ENCODE measurements at places on chromosomes 4 and X.

DNA sequence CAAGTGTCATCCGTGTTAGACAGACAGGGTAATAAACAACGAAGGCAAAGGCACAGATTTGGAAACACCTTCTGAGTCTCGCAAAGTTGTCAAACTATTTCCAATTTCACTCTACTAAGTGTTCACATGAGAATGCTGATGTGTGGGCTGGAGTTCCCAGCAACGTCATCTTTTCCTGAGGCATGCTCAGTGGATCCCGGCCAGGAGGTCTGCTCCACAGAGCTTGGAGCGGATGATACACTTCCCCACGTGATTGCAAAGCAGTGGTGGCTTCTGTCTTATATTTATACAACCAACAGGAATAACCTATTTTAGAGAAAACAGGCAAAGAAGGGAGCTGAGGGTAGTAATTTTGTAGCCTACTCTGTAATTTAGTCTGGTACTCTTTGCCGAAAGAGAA lies 40.1 kb upstream of the PDK3 start:
- DNase-seq: no peak

GRCh38 chr4:72418458-72418857 lies 150.6 kb downstream of the ADAMTS3 start:
- DNase-seq: no peak

DNA sequence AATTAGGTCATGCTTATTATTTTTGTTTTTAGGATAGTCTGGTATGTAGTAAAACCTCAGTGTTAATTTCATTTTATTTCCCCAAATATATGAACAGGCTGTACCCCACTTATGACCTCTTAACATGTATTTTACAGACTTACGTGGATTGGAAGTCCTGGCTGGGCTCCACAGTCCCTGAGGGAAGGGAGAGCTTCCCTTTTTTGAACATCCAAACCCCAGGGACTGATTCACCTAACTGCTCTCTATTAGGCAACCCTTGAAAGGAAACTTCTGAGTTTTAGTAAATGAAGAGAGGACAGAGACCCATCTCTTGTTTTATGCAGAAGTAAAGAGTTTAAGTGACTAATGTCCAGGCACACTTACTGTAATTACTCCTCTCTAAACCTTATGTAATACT lies 233.1 kb upstream of the SPRY1 start:
- no peak for DNase-seq

DNA sequence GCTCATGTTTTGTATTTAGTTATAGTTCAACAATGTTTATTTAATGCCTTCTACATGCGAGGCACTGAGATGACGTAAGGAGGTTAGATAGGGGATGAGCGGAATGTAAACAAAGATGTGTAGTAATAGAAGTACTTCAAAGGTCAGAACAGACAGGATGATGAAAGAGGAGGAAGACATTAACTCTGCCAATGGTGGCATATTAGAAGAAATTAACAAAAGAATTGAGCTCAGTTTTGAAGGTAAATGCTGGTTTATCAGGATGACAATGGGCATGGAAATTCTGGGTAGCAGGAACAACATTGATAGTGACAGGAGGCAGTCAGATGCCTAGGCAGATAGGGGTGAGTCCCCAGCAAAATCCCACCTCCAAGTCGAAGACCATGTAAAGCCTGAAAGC lies 62.3 kb upstream of the PGRMC2 start:
- DNase-seq: no peak

DNA sequence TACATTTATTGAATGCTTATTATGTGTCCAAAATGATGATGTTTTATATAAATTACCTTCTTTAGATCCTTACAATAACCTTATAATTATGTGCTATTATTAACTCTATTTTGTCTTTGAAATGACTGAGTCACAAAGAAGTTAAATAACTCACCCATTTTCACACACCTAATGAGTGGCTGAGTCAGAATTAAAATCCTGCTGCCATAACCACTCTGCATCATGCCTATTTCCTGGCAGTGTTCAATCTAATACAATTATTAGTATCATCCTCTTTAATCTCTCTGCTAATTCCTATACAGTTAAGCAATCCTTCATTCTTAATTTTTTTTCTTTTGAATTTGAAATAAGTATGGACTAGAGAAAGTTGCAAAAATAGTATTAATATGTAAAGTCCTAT lies 342.9 kb downstream of the CFAP299 start:
- no peak for DNase-seq

DNA sequence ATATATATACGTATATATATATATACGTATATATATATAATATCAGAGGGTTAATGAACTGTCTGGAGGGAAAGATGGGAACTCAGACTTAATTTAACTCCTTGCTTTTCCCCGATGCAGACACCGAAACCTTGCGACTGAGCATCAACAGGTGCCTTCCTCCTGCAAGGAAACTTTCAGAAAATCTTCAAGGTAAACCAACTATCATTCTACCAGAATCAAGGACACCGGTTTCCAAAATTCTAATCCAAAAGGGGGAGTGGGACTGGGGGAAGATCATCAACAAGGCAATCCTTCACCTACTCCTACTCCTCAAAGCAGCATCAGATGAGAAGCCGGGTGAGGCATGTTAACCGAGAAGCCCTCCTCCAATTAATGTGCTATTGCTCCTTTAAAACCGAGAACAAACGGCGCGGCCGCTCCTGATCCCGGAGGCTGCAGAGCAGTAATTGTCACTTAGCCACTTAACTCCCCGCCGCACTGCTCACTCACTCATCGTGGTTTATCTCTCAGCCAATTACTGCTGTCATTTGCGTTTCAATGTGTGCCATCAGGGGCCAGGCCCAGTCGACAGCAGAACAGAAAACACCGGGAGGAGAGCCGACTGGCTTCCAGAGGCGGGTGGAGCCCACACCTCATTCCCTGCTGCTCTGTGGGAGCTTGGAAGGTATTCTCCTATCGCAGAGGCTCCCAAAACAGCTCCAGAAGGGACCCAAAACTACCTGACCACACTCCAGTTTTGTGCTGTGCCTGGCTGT lies 61.7 kb downstream of the MAML3 start:
- DNase-seq: no peak

GRCh38 chr4:46386570-46386969 lies 3.4 kb downstream of the GABRA2 start:
- no peak for DNase-seq

- DNase-seq: no peak
Observed at GRCh38 chr4:122663814-122664610, 43.1 kb upstream of the IL21 start.

GRCh38 chr4:39285853-39286252 lies 80.3 kb downstream of the RFC1 start:
- no peak for DNase-seq

- no peak for DNase-seq
Observed at GRCh38 chr4:58205446-58206235, 1095.5 kb upstream of the IGFBP7 start.

GRCh38 chrX:68647156-68647957 lies at the start of gene STARD8:
STARD8 (plus strand) TSS chrX:68647666; CDS start chrX:68647883, 217 bp downstream.
- DNase-seq: no peak

- DNase-seq: no peak
Observed at GRCh38 chrX:128287693-128288092, 235.5 kb upstream of the ACTRT1 start.

DNA sequence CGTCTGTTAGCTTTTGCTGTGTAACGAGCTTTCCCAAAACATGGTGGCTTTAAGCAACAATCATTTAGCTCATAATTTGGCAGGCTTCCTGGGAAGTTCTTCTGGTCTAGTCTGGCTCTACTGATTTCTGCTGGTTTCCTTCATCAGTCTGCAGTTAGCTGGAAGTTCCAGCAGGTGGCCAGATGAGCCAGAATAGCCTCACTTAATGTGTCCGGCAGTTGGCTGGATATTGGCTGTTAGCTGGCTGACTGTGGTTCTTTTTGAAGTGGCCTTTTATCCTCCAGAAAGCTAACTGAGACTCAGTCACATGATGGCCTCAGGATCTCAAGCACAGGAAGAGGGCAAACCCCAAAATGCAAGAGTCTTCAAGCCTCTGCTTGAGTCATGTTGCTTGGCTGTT lies 34.9 kb downstream of the FTHL17 start:
- no peak for DNase-seq

- no peak for DNase-seq
Observed at GRCh38 chr4:188414441-188414840, 275.2 kb downstream of the TRIML1 start.

DNA sequence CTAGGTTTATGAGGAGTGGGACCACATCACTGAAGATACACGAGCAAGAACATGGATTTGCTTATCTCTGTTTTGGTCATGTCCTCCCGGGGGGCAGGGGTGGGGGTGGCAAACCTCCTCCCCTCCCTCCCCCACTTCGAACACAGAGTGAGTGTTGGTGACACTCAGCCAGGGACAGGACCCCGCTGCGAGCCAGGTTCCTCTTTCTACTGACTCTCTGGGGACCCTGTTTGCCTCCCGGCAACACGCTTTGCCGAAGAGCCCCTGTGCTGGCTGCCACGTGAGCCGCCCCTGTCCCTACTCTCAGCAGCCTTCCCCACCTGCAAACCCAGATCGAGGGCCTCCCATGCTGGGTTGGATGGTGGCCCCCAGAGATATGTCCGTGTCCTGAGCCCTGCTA lies 34.7 kb downstream of the P2RY8 start:
- DNase-seq: no peak

DNA sequence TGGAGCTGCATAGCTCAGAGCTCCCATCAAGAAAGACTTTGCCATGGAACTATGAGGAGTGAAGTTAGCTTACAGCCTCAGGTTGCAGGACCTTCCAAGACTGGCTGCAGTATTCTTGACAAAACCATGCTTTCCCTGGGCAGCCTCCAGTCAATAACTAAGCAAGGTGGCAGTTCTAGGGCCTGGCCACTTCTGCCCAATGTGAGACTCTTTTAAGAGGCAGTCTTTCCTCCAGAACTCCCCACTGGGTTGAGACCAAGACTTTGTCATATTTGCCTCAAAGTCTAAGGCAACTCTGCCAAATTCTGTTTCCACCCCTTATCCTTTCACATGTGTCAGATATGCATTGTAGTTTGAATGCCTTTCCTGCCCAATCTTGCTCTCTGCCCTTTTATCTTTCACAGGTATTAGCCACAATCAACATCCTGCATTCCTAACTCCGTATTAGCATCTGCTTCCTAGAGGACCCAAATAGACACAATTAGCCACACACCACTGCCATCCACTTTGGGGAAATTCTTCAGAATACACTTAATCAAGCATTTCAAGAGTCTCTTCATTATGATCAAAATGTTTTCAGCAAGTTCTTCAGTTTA lies 17.7 kb upstream of the SLC25A43 start:
- no peak for DNase-seq

- no peak for DNase-seq
Observed at GRCh38 chr4:153933915-153934687, 145.2 kb upstream of the SFRP2 start.

DNA sequence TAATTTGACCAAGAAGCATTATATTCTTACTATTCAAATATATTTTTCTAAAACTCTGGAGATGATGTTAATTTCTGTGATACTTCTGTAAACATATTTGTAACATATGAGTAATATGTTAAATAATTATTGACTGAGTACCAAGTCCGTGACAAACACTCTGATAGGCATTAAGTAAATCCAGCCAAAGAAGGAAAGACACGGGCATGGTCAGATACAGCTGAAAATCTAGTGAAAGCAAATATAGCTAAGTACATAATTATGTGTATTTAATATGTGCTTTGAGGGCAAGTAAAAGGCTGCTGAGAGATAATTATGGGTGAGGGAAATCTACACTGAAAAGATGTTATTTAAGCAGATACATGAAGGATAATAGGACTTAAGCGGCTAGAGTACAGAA lies 1263.6 kb upstream of the ADGRL3 start:
- no peak for DNase-seq

- DNase-seq: no peak
Observed at GRCh38 chr4:184476695-184477094, 2.3 kb upstream of the IRF2 start.

GRCh38 chr4:155749041-155749440 lies 9.8 kb upstream of the GUCY1B1 start:
- DNase-seq: no peak

Data from stimulated activated CD8-positive, alpha-beta memory T cell treated with anti-CD3 and anti-CD28 coated beads, Interleukin-12 subunit alpha, Interleukin-12 subunit beta, amount 100 ng/mL, for 4 hours (primary cell).